ENCODE measurements at places on chromosomes 16 and 17. TPM values are rescaled to one million over a fixed set of nuclear protein-coding genes. Genes with fewer than 3 reads are reported as not detected.

The SPNS2 gene
- total RNA-seq: 9.2 TPM

GRCh38 chr16:3013491-3013951, 798 bp downstream of the CLDN9 start:
- DNase-seq: no peak

DNA sequence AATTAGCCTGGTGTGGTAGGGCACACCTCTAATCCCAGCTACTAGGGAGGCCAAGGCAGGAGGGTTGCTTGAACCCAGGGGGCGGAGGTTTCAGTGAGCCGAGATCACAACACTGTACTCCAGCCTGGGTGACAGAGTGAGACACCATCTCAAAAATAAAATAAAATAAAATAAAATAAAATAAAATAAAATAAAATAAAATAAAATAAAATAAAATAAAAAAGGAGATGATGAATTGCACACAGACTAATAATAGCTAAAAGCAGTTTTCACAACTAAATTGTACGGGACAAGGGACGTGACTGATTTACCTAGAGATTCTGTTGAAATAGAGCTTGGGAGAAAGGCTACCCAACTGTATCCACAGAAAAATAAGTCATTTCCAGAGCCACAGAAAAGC, 1471.3 kb downstream of the CDH11 start:
- no peak for DNase-seq

DNA sequence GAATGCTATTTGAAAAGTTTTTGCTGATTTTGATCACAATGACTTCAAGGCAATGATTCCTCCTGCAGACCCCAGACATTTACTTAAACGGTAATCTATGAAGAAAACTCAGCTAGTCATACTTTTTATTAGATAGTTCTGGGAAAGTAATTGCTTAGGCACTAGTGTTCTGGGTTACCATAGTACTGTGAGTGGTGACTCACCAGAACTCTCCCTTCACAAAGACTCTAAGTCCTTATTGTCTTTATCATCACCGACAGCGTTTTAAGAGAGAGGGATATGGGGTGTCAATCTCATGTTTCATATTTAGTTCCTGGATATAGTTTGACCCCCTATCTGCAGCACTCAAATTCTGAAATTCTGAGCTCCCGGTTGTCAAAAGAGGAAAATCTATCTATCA, 43.0 kb upstream of the CDH8 start:
- DNase-seq: no peak

- DNase-seq: no peak
These were observed 16.5 kb downstream of the CDIP1 start for GRCh38 chr16:4522051-4522581.

The TM4SF5 gene
- total RNA-seq: 5.0 TPM

The KRT20 gene
- 1,810 TPM for total RNA-seq

DNA sequence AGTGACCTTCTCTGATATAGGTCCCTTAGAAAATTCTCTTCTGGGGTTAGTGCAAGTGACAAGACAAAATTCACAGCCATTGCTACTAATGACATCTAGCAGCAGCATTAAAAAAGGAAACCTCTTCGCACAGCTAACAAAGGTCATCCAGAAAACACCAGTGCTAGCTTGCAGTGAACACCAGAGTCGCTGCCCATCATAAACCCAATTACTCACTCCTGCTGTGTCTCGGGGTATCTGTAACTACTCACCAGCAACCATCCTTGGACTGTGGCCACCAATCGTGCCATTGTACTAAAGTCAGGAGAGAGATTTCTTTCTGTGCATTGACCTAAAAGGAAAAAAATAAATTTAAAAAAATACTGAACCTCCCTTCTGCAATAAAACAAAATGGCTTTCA, 1494.7 kb upstream of the CDH8 start:
- no peak for DNase-seq

- no peak for DNase-seq
These were observed 47.3 kb upstream of the RBFOX3 start for GRCh38 chr17:79657861-79658810.

GRCh38 chr17:28331891-28332420, 3.3 kb downstream of the IFT20 start:
- DNase-seq: no peak

- no peak for DNase-seq
These were observed 7.6 kb upstream of the PKMYT1 start for GRCh38 chr16:2987833-2988232.

The OR3A3 gene
- total RNA-seq: not detected

GRCh38 chr16:4309833-4310266, 6.0 kb upstream of the GLIS2 start:
- DNase-seq: no peak

DNA sequence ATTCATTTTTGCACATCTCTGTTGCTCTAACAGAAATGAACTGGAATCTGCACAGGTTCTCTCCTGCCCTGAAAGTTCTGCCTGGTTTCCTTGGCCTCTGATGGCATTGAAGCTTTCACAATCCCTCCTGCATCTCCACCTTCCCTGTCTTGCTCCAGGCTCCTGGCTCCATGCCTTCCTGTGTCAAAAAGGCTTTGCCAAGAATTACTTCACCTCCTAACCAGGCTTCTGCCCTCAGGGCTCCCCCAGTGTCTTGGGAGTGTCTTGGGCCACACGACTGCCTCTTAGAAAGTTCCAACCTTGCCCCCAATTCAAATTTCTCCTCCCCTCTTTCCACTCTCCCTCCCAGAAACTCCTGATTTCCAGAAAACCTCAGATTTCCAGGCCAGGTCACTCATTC, 37.0 kb upstream of the DNAH9 start:
- no peak for DNase-seq

DNA sequence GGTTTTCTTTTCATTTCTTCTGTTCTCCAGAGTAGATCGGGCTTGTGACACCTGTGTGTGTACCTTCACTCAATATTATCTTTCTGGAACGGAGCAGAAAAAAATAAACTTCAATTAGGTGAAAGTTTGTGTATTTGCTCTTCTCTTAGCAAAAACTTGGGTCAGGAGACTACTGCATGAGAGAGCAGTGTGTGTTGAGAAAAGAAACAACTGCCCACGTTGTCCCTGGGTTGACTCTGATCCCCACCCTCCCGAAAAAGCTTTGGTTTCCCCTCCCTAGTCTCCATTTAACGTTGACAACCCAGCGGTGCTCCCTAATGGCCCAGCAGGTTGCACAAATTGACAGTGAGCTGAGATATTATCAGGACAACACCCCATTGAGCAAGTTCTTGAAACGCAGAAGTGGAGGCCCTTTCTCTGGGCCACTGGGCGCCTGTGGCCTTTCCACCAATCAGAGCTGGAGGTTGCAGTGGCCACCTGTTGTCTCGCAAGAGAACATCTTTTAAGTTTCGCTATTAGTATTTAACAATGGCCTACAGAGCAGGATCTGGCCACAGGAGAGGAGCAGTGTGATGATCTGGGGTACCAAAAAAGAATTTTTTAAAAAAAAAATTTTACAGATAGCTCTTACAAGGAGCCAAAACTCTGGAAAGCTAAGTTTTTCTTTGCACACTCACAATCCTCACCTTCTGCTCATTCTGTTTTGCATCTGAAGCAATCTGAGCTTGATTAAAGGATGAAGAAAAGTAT, 1.5 kb upstream of the TOX3 start:
- DNase-seq: no peak

The CAMKK1 gene
- 11.6 TPM for total RNA-seq

GRCh38 chr16:1749152-1750117, 21.9 kb downstream of the NME3 start:
- DNase-seq: no peak

DNA sequence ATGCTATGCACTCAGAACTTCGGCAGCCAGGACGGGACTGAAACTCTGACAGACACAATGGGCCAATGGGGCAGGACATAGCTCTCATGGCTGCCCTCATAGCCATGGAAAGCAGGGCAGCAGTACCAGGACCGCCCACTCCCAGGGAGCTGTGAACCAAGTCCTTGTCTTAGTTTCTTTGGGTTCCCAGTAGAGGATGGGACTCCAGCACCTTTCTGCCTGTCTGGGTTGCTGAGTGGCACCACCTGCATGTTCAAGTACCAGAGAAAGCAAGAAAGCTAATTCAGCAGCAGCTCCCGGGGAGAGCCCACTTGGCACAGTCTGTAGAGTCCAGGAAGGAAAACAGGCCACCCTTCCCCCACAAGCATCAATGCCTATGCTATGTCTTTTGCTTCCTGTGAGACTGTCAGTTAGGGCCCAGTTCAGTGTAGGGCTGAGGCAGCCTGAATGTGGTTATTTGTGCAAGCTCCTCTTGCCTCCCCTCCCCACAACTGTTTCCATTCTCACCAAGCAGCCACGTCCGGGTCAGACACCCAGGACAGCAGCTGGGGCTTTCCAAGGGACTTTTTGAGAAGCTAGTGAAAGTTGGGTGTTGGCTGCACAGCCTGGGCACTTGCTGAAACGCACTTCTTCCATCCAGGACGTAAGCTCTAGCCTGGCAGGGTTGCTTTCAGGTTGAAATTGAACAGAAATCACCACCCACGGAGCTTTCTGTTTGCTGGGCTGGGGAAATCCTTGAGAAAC, 7.8 kb downstream of the SUPT4H1 start:
- DNase-seq: peak; percentile 58

The CDIPT gene
- total RNA-seq: 90.5 TPM

- DNase-seq: no peak
These were observed 49.6 kb downstream of the GLG1 start for GRCh38 chr16:74557275-74557674.

The ACSM2A gene
- not detected for total RNA-seq

The CCL16 gene
- total RNA-seq: 0.44 TPM

DNA sequence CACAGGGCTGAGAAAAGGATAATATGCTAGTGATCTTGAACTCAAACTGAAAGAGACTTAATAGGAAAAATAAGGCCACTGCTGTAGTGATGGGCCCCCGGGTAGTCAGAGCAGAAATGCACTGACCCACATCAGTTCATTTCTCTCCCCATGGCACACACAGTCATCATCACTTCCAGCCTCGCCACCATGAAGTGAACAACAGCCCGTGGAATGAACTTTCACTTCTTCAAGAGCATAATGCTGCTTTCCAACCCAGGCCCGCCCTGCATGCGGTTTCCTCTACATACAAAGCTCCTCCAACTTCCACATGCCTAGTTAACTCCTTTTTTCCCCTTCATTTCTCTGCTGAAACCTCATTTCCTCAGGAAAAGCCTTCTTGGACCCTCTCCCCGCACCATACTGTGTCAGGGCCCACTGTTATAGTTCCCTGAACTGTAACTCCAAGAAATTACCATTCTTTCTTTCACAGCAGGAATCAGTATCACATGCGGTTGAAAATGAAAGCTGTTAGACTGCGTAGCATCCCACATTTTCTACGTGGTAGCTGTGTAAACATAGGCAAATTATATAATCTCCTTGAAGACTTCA, 65.8 kb upstream of the SMIM36 start:
- DNase-seq: no peak

GRCh38 chr17:78133179-78133951, 2.8 kb downstream of the TMC8 start:
- DNase-seq: no peak

- no peak for DNase-seq
These were observed 25.6 kb downstream of the CMC2 start for GRCh38 chr16:80981103-80981502.

The MYO15A gene
- total RNA-seq: 1.2 TPM

GRCh38 chr17:59106463-59107305, at the start of gene TRIM37:
TSS of gene TRIM37 (minus strand) at chr17:59106880. CDS start at chr17:59106461, 419 bp downstream.
- peak; percentile 99 for DNase-seq

GRCh38 chr17:57628421-57628820, 116.7 kb downstream of the CCDC182 start:
- no peak for DNase-seq

The LPO gene
- not detected for total RNA-seq

GRCh38 chr17:39156491-39156890, 5.1 kb upstream of the PLXDC1 start:
- no peak for DNase-seq

The ITGA2B gene
- 0.79 TPM for total RNA-seq

DNA sequence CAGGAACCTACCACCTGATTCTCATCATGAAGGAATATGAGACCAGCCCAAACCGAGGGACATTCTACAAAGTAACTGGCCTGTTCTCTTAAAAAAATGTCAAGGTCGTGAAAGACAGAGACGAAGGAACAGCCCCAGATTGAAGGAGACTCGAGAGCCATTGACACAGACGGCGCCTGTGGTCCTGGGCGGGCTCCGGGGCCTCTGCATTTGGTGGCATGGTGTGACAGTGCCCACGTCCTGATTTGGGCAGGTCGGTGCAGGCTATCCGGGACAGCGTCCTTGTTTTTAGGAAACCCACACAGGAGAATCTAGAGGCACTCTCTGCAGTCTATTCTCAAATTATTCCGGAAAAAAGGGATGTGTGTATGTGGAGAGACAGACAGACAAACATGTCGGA, 64.1 kb downstream of the ADCY9 start:
- DNase-seq: no peak

- no peak for DNase-seq
These were observed 6.3 kb downstream of the KRT24 start for GRCh38 chr17:40697297-40697696.

The MPO gene
- not detected for total RNA-seq

- DNase-seq: no peak
These were observed 67.4 kb downstream of the SNX11 start for GRCh38 chr17:48174833-48175523.

The NPIPA8 gene
- 0.67 TPM for total RNA-seq

- no peak for DNase-seq
These were observed 854 bp downstream of the MFSD6L start for GRCh38 chr17:8798176-8798845.

The CCL3 gene
- 4.1 TPM for total RNA-seq

The NPIPA2 gene
- total RNA-seq: 4.9 TPM

- peak; percentile 63 for DNase-seq
These were observed 23.9 kb downstream of the PHB1 start for GRCh38 chr17:49390548-49391324.

The KRT27 gene
- total RNA-seq: not detected

DNA sequence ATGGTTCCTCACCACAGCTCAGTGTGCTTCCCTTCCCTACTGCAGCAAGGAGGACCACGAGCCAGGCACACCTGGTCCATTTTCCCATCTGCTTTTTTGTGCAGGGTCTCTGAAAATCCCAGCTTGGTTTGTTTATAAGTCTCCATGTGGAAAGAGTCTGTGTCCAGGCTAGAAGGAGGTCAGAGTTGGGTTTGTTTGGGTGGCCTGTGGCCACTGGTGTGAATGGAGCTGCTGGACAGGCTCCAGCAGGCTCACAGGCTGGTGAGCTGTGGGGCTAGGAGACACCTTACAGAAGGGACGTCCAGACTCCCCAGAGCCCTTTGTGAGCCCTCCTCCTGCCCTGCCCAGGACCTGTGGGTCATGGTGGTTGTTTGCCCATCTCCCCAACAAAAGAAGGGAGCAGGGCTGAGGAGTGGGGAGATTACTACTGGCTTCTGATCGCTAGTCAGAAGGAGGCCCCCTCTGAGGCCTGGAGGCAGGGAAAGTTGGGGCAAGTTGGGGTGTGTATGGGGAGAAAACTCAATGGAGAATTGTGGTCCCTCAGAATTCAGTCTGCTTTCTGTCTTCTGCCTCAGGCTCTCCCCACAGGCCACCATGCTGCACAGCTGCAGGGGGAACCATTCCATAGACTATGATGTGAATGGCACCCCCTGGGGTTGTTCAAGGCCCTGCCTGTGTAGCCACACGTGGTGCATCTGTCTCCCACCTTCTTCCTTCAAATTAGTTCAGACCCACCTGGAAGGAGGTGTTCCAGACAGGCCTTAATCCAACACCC, 4.1 kb downstream of the RARA start:
- no peak for DNase-seq

The SLFN14 gene
- not detected for total RNA-seq

The VPS25 gene
- total RNA-seq: 85.6 TPM
